ENCODE measurements at places on chromosomes 1 and 21.

GRCh38 chr1:62336638-62336994 lies 17.4 kb upstream of the KANK4 start:
- no peak for DNase-seq

DNA sequence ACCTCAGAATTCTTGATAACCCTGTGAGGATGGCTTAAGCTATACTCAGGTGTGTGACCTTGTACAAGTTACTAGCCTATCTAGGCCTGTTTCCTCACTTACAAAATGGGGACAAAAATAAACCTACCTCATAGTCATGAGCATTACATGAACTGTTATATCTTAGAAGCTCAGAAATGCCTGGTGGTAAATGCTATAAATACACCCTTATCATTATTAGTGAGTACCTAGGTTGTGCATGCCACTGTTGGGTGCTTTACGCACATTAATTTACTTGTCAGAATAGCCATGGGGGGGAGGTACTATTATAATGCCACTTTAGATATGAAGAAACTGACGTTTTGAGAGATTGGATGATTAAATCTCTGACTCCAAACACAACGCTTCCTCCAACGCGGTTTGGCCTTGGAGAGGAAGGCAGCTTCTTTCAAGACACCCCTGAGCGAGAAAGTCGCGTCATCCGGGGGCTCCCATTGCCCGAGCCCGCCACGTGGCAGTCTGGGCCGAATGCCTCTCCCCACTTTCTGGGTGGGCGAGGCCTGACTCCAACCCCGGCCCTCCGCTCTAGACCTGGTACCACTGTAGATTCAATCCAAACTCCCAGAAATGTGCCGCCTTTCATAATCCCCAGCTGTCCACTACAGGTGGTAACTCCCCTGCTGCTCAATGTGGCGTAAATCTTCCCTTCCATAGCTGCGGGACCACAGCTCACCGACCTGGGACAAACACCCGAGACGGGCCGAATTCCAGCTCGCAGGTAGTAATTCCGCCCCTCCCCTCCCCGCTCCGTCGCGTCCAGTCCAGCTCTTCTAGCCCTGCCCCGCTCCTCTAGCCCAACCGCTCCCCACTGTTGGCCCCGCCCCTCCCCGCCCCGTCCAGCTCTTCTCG lies 771 bp upstream of the RAD54L start:
- no peak for DNase-seq

DNA sequence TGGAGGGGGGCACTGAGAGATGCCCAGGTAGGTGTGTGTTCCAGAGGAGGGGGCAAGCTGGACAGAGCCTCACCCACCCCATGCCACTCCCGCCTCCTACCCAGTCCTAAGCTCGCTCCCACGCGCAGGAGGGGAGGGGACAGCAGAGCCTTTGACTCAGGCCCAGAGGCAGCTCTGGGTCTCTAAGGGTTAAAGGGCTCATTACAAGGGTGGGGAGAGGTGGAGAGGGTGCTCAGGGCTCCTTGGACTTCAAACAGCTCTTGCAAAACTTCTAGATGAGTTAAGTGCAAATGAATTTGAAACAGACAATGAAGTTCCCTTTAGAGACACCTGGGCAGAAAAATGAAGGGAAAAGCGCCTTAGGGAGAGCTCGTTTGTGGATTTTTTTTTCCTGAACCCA lies 104.2 kb upstream of the CASZ1 start:
- no peak for DNase-seq

DNA sequence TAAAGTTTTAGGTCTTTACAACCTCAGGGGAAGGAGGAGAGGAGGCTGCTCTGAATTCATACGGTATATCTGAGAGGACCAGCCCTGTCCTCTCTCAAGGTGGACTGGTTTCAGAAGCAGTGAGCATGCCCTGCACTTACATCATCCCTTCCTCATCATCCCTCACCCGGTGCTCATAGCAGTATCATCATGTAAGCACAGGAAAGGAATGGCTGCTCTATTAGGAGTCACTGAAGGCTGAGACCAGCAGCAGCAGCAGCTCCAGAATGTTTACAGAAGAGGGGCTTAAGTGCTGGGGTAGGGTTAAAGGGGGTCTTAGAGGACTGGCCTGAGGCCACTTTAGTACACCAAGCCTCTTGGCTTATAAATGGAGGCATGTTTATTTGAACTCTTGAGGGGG lies 185.9 kb downstream of the AK5 start:
- no peak for DNase-seq

- no peak for DNase-seq
Observed at GRCh38 chr1:111286912-111287311, 3.7 kb upstream of the CHIA start.

GRCh38 chr1:66981679-66982078 lies 56.9 kb downstream of the MIER1 start:
- DNase-seq, result no peak

- DNase-seq, result peak; percentile 29
Observed at GRCh38 chr1:62746086-62746808, 37.7 kb upstream of the ATG4C start.

- no peak for DNase-seq
Observed at GRCh38 chr1:207873055-207873890, 37.7 kb downstream of the CD34 start.

DNA sequence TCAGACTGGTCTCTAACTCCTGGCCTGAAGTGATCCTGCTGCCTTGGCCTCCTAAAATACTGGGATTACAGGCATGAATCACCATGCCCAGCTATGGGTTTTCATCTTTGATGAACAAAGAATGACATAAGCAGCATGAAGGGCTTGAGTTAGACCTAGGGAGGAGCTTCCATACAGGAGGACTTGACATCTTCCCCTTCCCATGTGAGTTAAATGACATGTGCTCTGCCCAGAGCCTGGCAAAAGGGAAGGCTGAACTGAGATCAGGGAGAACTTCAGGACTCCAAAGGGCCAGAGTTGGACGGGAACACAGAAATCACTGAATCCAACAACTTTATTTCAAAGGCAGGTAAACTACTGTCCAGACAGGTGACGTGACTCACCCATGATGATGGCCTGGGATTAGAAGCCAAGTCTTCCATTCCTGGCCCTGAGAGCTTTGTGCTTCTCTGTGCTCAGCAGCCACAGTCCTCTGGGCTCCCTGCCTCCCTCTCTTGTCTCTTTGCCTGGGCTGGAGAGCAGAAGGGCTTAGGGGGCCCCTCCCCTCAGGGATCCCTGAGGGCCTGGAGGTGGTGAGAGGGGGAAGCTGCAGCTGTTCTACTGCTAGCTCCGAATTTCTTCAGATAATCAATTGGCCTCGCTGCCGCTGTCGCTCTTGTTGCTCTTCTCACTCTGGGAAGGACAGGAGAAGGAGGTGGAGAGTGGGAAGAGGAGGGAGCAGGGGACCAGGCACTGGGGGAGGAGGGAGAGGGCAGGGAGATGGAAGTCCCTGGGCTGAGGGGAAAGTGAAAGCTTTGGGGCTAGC lies 7.6 kb downstream of the NHLH1 start:
- DNase-seq, result no peak

DNA sequence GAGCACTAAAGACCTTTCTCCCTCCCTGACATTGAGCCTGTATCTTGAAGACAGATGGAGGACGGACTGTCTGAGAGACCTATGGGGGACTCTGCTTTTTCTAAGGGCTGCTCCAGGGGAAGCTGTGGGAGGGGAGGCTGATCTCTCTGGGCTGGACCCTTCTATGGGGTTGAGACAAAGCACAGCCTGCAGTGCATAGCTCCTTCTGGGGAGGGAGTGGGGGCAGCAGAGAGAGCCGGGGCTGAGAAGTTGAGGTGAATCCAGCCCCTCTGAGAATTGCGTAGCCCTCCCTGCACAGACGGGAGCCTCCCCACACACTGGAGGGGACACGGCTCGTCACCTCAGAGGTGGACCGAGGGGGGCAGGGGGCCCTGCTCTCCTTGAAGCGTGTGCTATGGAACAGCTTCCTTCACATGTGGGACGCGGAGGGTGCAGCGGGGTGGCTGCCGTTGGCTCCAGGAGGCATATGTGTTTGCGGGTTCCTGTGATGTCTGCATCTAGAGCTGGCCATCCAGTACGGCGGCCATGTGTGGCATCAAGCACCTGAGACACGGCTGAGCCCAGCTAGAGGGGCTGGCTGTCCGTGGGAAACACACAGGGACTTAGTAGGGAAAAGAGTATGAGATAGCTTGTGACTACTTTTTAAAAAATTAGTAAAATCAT lies 299.1 kb downstream of the CAMTA1 start:
- DNase-seq, result no peak

DNA sequence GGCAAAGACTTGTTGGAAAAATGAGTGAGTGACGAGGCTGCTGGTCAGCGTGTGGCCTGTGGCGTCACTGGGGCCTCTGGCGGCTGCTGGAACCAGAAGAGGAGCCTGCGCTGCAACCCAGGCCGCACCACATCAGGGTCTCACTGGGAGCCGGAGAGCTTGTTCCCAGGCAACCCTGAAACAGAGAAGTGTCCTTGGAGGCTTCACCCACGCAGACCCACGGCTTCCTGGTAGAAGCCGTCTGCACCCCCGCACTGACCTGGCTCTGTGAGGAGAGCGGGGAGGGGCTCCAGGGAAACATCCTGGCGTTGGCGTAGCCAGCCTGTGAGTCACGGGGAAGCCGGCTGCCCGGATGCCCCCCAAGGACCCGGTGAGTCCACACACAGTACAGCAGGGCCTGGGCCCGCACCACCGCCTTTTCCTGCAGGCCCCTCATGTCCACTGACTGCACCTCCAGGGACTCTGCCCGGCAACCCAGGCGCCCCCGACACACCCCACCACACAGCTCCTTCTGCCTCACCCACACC lies 57.4 kb downstream of the COL6A1 start:
- no peak for DNase-seq

- DNase-seq, result peak; percentile 70
Observed at GRCh38 chr1:155324717-155325602, 4.3 kb downstream of the RUSC1 start.

DNA sequence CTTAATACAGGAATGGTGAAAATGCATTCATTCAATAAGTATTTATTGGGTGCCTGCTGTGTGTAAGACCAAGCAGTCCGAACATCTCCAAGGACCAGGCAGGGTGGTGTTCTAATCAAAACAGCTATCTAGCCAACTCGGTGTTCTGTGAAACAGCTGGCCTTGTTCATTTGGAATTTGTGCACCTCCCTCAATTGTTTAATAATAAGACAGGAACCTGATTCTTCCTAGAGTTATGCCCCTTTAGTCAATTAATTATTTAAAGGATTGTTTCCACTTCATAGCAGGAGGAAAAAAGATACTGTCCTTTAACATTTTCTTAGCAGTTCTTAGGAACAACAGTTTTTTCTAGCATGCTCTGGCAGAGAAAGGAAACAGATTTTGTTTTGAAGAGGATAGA lies 30.4 kb downstream of the S100A10 start:
- DNase-seq, result no peak

DNA sequence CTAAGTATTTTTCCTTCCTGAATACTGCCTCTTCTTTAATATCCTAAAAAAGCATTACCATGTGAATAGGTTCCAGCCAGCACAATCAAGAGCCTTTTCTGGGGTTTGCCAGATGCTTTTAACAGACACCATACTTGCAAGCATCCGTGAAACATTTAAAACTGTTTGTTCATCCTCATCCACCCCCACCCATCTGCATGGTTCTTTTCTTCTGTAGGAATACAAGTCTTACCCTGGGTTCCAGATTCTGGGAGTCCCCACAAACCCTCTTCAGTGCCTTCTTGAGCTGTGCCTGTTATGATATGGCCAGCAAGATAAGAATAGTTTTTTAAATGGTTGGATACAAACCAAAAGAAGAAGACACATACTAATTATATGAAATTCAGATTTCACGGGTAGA lies 354.9 kb upstream of the PLXNA2 start:
- DNase-seq, result no peak

GRCh38 chr1:27566462-27567145 lies 37.3 kb downstream of the AHDC1 start:
- no peak for DNase-seq

- no peak for DNase-seq
Observed at GRCh38 chr1:226422478-226422877, 14.6 kb upstream of the PARP1 start.

DNA sequence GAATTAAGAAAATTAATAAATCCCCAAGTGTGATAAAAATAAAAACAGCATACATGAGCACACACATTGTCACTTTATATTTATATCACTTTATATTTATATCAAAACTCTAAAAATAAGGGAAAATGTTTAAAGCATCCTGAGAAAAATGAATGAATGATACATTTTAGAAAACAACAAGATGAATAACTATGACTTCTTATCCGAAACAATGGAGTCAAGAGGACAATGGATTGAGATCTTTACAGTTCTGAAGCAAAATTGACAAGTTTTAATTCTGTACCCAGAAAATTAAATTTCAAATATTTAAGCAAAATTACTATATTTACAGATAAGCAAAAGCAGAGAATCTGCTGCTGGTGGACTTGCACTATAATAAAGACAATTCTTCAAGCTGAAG lies 512.6 kb downstream of the MRPL39 start:
- no peak for DNase-seq

DNA sequence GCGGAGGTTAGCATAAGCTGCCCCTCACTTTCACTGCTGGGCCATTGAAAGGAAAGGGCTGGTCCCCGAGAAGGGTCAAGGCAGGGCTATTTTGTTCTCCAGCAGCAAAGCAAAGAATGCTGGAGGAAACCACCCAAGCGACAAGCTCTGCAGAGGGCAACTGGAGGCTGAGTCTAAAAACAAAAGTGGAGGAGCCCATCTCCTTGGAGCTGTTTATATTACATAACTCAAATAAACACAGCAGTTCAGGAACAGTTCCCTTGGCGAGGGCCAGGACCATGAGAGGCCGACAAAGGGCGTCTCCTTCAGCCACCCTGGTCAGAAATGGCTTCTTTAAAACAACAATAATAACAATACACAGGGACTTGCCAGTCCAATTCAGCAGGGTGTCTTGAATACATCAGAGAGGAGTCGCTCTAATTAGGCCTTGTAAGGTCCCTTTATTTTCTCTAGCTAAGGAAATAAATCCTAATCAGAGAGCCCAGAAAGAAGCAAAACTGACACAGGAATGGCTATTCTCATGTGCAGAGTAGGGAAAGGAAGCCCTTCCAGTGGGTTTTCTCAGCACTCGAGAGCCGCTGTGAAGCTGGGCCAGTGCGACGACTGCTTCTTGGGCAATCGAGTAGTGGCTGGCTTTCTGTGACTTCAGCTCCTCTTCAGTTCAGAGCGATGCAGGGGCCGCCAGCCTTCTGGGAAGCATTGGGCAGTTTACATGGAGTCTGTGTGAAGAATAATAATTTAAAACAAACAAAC lies 57.0 kb upstream of the TARBP1 start:
- no peak for DNase-seq

GRCh38 chr1:151539321-151540020 lies 638 bp upstream of the TUFT1 start:
- DNase-seq, result peak; percentile 100

- DNase-seq, result no peak
Observed at GRCh38 chr1:62541048-62541447, 56.3 kb upstream of the ANGPTL3 start.

DNA sequence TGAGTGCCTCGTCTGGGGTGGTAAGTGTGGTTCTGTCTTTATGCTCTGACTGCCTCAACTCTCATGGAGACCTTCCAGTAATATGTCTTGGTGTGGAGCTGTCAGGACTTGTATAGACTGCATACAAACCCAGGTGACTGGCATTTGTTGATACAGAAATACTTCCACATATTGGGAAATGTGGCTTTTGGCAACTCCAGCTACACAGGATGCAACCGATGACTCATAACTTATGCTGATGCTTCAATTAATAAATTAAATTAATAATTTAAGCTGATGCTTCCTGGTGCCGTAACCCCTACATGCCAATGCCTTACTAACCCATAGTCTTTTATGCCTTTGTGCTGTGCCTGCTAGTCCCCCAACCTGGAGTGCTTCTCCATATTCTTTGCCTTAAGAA lies 72.3 kb upstream of the ARTN start:
- no peak for DNase-seq

All from SHP77 treated with DMSO at 0.1 percent for 48 hours (cell line).